Right forelimb (tissue), 1 donor: ENCODE measurements at places on chromosomes 13 and 19.

- no peak for DNase-seq
These were observed at the start of gene LRG1 for GRCh38 chr19:4539693-4540581. Gene LRG1 (minus strand): TSS chr19:4540036. CDS start chr19:4540013, 23 bp downstream.

DNA sequence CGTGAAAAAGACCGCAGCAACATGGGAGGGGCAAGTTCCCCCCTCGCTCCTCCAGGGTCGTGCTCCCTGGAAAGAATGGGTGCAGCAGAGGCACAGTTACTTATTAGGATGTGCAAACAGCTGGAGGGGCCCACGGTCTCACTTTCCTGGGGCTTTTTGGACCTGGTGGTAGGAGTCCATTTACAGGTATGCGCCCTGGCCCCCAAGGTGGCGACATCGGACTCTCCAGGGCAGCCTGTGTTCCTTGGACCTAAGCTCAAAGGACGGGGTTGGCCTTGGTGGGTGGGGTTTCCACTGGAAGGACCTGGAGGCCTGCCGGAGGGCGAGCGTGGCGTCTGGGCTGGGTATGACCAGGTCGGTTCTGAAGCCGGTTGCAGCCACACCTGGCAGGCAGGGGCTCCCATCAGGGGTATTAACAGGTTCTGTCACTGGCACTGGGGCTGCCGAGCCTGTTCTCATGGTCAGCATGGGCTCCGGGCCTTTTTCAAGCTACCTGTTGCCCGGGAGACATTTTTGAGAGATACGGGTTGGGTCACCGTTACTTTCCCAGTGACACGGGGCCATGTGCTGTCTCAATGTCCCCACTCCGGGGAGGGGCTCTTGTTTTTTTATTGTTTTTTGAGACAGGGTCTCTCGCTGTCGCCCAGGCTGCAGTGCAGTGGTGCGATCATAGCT, 5.9 kb downstream of the ZFR2 start:
- DNase-seq: no peak

DNA sequence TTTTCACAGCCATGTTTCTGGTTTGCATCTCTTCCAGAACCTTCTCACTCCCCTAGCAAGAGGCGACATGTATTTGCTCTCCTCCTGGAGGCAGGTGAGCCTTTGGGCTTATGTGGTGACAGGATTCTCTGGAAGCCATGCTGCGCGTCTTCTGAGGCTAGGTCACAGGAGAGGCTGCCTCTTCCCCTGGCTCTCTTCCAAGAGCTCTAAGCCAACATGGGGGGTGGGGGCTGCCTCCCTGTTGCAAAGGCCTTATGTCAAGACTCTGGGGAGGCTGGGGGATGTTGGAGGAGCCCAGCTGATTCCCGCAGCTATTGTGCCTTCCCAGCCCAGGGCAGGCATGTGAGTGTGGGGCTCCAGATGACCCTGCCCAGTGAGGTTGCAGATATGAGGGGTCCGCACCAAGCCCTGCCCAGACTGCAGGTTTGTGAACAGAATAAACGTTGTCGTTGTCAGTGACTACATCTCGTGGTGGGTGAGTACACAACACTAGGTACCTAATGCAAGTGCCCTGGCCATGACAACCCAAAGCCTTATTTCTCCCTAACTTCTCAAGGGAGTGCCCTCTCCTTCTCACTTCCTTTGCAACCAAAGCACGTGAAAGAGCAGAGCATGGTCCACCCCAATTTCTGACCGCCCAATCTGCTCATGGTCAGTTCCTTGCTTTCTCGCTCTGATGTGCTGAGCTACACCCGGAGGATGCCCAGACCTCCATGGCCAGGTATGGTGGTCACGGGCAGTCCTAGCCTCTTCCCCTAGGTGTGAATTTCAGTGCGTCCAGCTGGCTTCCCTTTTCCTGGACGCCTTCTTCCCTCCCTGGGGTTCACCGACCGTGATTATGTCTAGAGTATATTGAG, 44.9 kb downstream of the TEX29 start:
- DNase-seq: no peak

DNA sequence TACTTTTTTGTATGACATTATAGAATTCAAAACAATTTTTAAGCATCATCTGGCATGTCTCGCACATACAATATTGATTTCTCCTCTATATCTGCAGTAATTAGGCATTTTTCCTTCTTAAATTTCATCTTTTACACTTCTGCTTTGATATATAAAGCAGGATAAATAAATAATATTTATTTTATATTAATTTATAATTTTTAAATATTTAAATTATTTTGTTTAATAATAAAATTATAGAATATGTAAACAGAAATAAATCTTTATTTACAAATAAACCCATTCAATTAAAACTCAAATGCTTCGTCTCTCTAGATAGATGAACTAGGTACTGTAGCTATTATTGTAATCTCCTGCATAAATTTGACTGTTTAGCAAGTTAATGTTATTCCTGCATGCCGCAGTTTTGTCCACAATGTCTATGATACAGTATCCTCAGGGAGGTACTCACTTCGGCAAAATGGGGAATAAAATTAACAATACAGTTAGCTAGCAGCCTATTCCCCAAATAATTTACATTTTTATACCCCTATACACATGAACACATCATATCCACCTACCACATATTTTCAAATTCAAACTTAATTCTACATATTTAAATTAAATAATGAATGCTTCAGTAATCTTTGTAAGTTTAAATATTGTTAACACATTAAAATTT, 473.6 kb upstream of the SLC10A2 start:
- DNase-seq: no peak

DNA sequence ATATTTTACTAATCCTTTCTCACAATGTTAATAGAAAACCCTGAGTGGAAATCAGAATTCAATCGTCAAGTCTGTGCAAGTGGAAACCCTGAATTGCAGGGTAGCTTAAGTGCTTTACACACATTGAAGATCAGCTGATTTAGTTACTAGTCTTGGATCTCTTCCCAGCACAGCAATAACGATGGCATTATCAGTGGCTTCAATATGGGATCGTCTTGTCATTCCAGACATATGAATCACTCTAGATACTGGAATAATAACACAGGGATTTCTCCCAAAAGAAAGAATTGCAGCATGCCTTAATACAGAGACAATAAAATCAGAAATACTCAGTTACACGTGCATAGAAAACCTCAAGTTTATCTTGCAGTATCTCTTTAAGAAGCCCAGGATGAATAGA, 12.6 kb upstream of the METTL21C start:
- no peak for DNase-seq

DNA sequence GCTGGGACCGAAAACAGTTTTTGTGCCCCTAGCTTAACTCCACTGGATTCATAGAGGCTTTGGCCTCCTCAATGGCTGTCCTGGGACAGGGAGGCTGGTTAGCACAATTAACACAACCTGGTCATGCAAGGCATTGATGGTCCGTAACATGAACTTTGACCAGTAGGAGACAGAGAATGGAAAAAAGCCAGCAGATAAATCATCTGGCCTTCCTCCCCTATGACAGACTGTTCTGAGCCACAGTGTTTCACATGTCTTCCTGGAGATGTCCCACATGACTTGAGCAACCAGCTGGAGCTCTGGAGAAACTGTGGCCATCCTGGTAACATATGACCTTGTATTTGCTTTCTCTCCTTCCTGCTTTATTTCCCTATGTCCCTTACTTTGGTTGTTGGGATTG, 244.2 kb downstream of the UQCRFS1 start:
- no peak for DNase-seq

- no peak for DNase-seq
These were observed 6.4 kb upstream of the PPP6R1 start for GRCh38 chr19:55265173-55265572.

DNA sequence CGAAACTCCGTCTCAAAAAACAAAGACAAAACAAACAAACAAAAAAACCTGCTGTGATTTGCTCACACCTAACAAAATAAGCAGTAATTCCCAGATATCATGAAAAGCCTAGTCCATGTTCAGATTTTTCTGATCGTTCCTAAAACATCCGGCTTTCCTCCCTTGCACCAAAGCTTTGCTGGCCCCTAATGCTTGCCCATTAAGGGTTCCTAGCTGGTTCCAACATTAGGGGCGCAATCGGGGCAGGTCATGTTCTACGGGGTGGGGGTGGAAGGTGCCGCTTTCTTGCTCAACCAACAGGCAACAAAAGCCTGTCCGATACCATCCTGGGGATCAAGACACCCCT, 25.5 kb upstream of the FXYD3 start:
- DNase-seq: no peak

- DNase-seq: no peak
These were observed 3.7 kb downstream of the KIRREL2 start for GRCh38 chr19:35860436-35860817.

- no peak for DNase-seq
These were observed 79.0 kb downstream of the INSR start for GRCh38 chr19:7215176-7215575.

- no peak for DNase-seq
These were observed 15.7 kb upstream of the B3GNT3 start for GRCh38 chr19:17778968-17779929.

- no peak for DNase-seq
These were observed 6.3 kb upstream of the ZNF175 start for GRCh38 chr19:51564791-51565190.

GRCh38 chr19:39351537-39352064, 9.4 kb downstream of the SAMD4B start:
- no peak for DNase-seq

GRCh38 chr19:4010808-4011110, 3.2 kb downstream of the PIAS4 start:
- no peak for DNase-seq

GRCh38 chr19:52492994-52493470, 34.4 kb upstream of the ZNF808 start:
- peak; percentile 46 for DNase-seq

DNA sequence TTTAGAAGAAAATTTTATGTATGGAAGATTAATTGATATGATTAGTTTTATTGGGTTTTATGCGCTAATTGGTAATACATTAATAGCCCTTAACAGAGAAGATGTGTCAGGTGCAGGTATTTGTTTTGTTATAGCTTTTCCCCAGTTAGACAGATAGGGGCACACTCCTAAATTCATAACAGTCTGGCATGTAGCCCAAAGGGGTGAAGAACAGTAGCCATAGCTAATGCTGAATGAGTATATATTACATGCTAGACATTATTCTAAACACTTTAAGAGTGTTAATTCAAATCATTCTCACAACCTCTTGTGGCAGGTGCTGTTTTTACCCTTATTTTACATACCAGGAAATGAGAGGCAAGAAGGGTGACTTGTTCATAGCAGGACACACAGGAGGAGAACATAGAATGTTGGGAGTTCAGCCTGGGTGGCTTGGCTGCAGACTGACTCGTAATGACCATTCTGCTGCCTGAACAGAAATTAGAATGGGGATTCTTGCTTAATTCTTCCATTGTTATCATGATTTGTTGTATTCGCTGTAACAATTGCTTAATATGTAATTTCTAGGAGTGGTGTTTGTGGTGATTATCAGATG, 20.1 kb downstream of the PCCA start:
- DNase-seq: no peak

GRCh38 chr13:47546391-47547225, 454.5 kb downstream of the SUCLA2 start:
- DNase-seq: no peak

DNA sequence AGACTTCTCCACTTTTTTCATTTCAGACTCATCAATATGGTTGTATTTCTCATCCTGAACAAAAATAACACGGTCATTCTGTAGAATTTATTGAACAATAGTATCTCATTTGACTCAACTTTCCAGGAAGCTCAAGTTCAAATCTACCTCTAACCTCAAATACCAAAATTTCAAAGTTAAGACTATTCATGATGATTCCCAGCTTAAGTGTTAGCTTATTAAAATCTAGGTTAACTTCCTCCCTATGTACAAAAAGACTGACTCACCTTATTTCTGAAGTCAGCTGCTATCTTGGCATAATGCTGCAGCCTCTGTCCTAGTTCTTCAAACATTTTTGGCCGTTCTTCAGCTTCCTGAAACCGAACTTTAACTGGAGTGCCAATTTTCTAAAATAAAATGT, 23.2 kb downstream of the HSPH1 start:
- DNase-seq: no peak

DNA sequence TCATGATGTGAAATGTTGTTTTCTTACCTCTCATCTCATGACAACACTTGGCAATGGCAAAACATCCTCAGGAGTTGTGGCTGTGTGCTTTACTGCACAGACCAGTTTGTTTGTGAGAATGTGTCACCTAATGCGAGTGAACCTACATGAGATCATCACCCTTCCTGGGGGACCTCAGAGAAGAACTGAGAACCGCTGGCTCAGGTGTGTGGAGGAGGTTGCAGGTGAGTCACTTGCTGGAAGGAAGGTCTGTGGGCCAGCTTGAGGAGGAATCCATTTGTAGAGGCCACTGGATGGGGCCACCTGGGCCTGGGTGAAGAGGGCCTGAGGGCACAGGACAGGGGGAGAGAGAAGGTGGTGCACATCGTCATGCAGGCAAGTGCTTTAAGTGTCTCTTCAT, 3.0 kb upstream of the CEACAM1 start:
- DNase-seq: no peak

GRCh38 chr19:10655457-10656312, 1.5 kb downstream of the ILF3 start:
- no peak for DNase-seq

DNA sequence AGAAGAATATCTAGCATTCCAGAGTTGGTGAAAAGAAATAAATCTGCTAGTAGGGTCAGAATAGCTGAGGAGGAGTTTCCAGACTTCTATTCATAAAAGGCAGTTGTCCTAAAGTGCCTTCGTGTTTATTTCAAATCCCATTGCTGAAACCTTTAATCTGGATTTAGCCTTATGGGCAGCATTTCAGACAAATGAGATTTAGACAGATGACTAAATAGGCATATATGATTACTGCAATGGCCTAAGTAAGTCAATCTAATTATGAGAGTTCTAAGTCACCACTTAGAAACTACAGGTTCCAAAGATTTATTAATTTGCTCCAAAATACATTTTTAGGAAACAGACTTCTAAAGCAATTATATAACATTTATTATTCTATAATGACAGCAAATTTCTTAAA, 368.7 kb downstream of the LIG4 start:
- DNase-seq: no peak
